Aorta (tissue), 5 donors: ENCODE measurements at places on chromosomes 1 and 21. TPM values are rescaled to one million over a fixed set of nuclear protein-coding genes. Genes with fewer than 3 reads are reported as not detected.

Gene POU3F1
- 0.21 TPM for total RNA-seq

Gene SLC30A7
- 36.2 TPM for total RNA-seq

Gene PGLYRP4
- total RNA-seq: not detected

Gene LCE3D
- not detected for total RNA-seq

- peak; percentile 51 for DNase-seq
Observed at GRCh38 chr1:151196292-151196800, 2.0 kb upstream of the PIP5K1A start.

DNA sequence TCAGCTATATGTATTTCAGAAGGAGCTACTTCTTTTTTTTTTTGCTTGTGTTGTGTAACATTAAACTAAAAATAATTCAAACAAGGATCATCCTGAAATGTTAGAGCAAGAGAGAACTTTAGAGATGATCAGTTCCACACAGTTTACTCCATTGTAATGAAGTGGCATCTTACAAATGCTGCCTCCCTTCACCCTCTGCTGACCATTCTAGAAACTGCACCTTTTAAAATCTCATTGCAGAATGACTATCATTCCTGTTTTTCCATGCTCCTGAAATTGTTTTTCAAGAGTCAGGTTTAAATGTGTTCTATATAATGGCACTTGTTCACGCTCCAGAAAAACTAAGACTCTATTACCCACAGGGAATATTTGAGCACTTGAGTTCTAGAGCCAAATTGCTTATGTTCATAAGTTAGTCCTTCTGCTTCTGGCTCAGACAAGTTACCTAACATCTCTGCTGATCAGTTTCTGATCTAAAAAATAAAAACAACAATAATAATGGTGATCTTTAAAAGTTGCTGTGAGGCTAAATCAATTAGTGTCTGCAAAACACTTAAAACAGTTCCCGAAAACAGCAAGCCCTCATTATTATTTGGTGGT lies 21.5 kb upstream of the SLC44A5 start:
- no peak for DNase-seq

GRCh38 chr1:9875636-9876000 lies 34.5 kb downstream of the CTNNBIP1 start:
- DNase-seq: no peak

Gene LCE2C
- not detected for total RNA-seq

Gene TMEM240
- 7.8 TPM for total RNA-seq

GRCh38 chr1:1124786-1125642 lies 9.1 kb upstream of the C1orf159 start:
- DNase-seq: no peak

Gene RNF186
- not detected for total RNA-seq

DNA sequence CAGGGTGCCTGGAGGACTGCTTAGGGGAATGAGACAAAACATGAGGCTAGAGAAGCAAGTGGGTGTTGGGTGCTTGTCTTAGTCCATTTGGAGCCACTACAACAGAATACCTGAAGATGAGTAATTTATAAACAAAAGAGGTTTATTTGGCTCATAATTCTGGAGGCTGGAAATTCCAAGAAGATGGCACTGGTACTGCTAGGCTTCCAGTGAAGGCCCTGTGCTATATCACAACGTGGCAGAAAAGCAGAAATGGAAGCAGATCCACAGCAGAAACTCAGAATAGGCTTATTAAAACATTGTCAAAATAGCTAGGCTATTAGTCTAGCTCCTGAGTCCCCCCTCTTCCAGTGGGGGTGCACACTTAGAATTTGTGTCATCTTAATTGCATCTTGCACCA lies 701.7 kb downstream of the RWDD3 start:
- no peak for DNase-seq

Gene STRIP1
- total RNA-seq: 28.6 TPM

DNA sequence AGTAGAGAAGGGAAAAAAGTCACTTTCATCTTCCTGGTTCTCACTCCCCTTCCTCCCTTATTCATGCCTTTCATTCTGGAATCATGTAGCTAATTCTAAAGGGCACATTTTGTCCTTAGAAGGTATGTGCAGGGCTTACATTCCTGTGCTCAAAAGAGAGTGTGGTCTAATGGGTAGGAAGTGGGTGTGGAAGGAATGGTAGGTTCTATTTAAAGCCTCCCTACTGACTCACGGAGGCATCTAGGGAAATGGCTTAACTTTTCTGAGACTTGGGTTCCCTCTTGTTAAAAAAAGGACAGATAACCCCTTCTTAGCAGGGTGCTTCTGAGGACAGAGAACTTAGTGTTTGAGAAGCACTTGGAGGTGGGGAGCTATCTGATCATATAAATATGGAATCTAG lies 249.3 kb upstream of the DUSP10 start:
- no peak for DNase-seq

DNA sequence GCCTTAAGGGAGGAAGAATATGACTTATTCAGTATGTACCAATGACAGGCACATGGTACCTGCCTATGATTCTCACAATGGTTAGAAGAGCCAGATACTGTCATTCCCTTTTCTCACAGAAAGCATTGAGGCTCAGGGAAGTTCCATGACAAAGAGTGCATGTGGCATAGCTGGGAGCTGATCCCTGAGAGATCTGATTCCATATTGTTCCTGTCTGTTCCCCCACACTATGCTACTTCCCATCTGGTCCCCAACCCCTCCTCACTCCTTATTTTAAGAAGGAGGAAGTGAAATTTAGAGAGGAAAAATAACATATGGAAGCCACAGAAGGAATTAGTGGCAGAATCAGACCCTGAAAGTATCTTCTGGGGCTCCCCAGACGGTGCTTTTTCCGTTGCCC lies 500.0 kb downstream of the PLPP3 start:
- no peak for DNase-seq

- peak; percentile 67 for DNase-seq
Observed at GRCh38 chr1:54462597-54463258, 56.5 kb upstream of the SSBP3 start.

DNA sequence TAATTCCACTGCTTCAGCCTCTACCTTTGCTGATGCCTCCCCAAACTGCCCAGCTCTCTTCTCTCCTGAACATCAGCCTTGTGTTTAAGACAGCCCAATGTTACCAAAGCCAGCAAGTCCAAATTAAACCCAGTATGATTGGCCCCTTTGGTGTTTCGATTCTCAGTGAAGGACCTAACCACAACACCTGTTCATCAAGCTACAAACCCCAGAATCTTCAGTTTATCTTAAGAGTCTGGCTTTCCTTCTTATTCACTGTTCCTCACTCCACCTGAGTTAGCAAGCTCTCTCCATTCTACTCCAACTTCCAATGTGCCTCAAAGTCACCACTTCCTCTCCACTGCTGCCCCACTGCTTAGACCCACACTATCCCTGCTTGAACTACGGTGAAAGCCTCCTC lies 25.5 kb upstream of the ITPKB start:
- DNase-seq: no peak

Gene ZMYND12
- 1.1 TPM for total RNA-seq

DNA sequence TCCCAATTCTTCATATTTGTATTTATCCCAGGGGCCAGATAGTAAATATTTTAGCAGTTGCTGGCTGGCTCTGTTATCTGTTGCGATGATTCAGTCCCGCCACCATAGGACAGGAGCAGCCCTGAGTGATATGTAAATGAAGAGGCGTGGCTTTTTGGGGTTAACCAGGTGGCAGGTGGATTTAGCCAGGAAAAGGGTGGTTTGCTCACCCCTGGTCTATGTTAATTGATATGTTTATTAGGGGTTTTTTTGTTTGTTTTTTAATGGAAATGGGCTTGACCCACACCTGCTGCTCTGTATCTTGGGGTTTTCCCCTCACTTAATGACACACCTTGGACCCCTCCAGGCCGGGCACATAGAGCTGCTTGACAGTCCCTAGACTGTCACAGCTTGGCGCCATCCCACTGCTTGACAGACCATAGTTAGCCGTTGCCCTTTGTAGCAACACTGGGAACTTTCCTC lies 62.8 kb downstream of the PIK3CD start:
- no peak for DNase-seq

- no peak for DNase-seq
Observed at GRCh38 chr1:43994071-43994470, 2.7 kb downstream of the CCDC24 start.

DNA sequence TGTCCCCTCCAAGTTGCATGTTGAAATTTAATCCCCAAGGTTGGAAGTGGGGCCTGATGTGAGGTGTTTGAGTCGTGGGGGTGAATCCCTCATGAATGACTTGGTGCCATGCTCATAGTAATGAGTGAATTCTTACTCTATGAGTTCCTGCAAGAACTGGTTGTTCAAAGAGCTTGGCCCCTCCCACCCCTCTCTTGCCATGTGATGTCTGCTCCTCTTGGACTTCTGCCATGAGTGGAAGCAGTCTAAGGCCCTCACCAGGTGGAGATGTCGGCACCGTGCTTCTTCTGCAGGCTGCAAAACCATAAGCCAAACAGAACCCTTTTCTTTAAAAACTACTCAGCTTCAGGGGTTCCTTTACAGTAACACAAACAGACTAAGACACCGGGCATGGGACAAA lies 14.3 kb downstream of the G0S2 start:
- no peak for DNase-seq

DNA sequence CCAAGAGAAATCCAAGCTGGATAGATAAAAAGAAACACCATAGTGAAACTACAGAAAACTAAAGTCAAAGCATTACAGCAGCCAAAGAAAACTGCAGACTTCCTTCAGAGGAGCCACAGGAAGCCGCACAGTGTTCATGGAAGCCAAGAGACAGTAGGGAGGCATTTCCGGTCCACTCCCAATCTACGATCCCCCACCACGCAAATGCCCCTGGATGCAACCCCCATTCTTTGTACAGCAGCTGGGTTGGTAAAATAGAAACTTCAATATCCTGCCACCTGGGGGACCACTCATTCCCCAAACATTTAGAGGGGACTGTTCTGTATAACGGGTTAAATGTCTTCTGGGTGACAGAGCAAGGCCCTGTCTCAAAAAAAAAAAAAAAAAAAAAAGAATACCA lies 43.9 kb upstream of the TSPEAR start:
- no peak for DNase-seq

Gene PRKAA2
- total RNA-seq: 8.6 TPM

Gene DYRK3
- total RNA-seq: 8.2 TPM

GRCh38 chr1:24233684-24234600 lies 46.9 kb upstream of the IFNLR1 start:
- DNase-seq: no peak

GRCh38 chr1:39272798-39273469 lies 68.4 kb downstream of the MACF1 start:
- no peak for DNase-seq

- peak; percentile 47 for DNase-seq
Observed at GRCh38 chr21:44360159-44360558, 6.7 kb downstream of the TRPM2 start.

Gene SMIM34
- total RNA-seq: not detected

DNA sequence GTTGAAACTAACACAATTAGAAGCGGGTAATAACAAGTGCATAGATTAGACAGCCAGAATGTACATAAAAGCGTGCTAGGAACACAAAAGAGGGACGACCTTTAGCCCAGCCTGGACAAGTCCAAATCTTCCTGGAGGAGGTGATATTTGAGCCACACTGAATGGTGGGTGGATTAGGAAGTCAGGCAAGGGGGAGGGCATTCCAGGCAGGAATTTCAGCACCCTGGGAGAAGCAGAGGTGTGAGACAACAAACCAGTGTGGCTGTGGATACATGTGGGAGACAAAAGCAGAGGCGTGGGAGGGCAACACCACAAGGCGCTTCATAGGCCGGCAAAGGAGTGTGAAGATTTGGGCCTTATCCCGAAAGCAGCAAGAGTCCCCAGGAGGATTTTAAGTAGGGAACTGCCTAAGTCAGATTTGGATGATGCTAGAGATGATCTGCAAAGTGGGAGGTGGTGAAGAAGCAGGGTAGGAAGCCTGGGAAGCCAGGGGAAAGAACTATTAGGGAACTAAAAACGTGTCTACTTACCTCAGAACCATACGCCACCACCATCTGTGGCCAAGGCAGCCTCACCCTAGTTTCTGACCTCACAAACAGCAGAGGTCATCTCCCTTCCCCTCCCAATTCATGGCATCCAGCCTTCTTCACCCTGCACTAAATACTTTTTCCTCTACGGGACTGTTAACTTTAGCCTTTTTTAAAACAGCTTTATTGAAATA lies 81.8 kb downstream of the GLUL start:
- DNase-seq: no peak

Gene KLF17
- total RNA-seq: 0.33 TPM

Gene KMO
- 2.5 TPM for total RNA-seq

Gene C4BPA
- 0.33 TPM for total RNA-seq

DNA sequence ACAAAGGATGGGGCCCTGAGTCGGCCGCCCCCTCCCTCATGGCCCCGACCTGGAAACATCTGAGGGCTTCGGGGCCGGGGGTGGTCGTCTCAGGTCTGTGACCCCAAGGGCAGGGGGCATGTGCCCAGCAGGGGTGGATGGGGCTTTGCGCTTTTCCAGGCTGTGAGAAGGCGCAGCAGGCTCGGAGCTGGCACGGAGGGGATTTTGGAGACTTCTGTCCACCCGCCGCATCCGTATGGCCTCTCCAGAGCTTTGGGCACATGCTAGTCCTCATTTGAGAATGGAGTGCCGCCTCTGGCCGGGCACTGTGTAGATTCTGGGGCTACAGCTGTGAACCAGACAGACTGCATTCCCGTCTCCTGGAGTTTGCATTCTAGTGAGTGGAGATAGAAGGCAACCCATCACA lies 66.1 kb upstream of the WNT4 start:
- peak; percentile 62 for DNase-seq

Gene CELA2B
- 0.57 TPM for total RNA-seq

DNA sequence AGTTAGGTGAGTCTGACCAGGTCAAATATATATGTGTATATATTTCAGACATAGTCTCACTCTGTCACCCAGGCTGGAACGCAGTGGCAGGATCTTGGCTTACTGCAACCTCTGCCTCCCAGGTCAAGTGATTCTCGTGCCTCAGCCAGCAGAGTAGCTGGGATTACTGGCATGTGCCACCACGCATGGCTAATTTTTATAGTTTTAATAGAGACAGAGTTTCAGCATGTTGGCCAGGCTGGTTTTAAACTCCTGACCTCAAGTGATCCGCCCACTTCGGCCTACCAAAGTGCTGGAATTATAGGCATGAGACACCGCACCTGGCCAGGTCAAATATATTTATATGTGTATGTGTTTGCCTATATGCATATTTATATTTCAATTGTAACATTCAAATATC lies 581.5 kb upstream of the B3GALT2 start:
- no peak for DNase-seq

- DNase-seq: peak; percentile 90
Observed at GRCh38 chr1:55869065-55869464, 653.9 kb upstream of the USP24 start.

DNA sequence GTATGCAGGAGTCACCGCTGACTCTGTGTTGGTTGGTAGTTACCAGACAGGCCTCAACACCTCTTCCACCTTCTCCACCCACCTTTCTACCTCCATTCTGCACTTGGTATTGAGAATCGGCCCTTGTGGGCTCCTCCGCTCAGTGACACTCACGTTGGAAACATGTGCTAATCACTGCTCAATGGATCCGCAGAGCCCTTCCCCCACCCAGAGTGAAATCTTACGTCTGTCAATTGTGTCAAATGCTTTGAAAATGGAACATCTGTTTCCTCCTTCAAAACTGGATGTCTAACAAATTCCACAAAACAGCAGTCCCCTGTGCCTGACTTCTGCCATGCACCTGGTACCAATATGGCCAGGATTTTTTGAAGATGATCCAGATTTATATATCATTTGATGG lies 65.5 kb upstream of the NRIP1 start:
- DNase-seq: no peak

- no peak for DNase-seq
Observed at GRCh38 chr1:211944733-211945500, 90.4 kb downstream of the INTS7 start.
